ENCODE measurements at places on chromosomes 16 and 17.

- no peak for DNase-seq
These were observed 110.6 kb downstream of the ZNF423 start for GRCh38 chr16:49745311-49745747.

GRCh38 chr16:83244057-83244456 lies 563.7 kb upstream of the HSBP1 start:
- no peak for DNase-seq

DNA sequence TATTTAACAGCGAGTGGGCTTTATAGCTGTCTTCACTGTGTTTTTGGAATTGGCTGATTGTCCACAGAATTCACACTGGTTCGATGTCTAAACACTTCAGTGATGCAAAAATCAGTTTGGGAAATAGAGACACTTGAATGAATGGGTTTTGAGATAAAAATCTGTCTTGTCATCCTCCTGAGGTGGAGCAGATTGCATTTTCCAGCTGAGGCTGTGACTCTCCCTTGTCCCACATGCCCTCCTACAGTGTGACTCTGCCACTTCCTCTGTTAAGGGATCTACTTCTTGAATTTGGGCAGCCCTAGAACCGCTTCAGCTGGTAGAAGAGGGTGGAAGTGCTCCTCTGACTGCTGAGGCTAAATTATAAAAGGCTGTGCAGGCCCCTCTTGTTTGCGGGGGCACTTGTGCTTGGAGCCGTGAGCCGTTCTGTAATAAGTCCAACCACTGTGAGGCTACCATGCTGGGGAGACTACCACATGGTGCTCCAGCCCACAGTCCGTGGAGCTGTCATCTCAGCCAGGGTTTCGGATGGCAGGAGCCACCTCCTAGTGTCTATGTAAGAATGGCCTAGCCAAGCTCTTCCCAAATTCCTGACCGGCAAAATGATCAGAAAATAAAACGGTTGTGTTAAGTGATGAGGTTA lies 175.9 kb downstream of the SPECC1 start:
- DNase-seq, result no peak

DNA sequence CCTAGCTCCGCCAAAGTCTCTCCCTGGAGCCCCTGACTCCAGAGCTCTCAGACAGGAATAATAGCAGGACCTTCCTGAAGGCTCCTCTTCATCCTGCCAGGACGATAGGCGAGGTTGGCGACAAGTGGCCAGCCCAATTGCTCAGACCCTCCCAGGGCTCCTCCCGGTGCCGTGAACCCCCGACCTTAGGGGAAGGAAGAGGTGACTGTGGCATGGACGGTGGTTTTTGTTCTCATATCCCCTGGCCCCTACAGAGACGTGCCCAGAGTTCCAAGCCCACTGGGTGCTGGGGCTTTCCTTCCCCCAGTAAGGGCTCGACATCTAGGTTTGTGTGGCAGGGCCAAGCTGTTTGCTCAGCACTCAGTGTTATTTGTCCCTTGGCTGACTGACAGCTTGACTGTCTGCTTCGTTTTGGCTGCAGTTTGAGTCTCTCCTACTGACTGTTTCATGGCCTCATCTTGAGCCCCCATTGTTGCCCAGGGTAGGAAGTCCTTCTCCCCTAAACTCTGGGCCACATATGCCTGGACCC lies 4.6 kb upstream of the ADCY7 start:
- DNase-seq, result no peak

DNA sequence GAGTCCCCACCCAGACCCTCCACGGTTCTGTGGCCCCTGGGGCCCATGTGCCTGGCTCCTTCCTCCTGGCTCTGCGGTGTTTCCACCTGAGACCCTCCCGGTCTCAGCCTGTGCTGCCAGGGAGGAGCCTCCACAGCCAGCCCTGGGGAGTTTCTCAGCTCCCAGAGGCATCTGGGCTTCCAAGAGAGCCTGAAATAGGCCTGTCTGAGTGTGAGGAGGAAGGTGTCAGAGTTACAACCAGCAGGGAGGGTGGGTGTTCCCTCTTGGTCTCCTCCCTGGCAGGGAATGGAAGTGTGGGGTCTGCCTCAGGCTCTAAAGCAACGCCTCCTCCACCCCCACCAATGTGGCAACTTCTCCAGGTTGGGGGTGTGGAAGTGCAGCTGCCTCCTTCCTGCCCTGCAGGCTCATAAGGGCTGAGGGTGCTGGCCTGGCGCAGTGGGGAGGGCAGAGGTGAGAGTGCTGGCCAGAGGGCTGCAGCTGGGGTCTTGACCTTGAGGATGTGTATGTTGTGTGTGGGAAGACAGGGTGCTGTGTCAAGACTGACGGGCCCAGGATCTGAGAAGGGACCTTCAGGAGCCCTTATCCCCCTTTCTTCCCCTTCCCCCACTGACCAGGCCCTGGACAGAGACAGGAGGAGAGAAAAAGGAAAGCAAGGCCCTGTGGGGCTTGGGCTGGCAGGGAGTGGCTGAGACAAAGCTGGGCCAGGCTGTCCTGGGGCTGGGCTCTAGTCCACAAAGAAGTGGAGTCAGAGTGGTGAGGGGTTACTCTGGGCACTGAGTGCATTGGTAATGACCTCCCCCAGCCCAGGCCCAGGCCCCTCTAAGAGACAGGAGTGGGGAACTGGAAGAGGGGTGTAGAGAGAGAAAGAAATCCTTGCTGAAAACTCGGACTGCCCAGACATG lies 2.4 kb downstream of the CYGB start:
- DNase-seq, result no peak

- DNase-seq, result no peak
These were observed 217.0 kb downstream of the FTO start for GRCh38 chr16:53920988-53921387.

DNA sequence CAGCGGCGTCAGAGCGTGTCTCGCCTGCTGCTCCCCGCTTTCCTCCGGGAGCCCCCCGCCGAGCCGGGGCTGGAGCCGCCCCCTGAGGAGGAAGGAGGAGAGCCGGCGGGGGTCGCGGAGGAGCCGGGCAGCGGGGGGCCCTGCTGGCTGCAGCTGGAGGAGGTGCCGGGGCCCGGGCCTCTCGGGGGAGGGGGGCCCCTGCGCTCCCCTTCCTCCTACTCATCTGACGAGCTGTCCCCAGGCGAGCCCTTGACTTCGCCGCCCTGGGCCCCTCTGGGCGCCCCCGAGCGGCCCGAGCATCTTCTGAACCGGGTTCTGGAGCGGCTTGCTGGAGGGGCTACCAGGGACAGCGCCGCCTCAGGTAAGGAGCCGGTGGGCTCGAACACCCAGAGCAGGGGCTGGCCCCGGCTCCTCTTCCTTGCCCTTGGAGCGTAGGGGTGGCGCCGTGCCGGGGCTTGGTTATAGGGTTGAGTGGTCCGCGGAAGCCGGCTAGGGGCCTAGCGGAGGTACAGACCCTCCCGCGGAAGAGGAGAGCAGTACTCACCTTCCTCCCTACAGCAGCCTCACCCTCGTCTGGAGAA lies 841 bp downstream of the RAPGEFL1 start:
- DNase-seq, result peak; percentile 71

DNA sequence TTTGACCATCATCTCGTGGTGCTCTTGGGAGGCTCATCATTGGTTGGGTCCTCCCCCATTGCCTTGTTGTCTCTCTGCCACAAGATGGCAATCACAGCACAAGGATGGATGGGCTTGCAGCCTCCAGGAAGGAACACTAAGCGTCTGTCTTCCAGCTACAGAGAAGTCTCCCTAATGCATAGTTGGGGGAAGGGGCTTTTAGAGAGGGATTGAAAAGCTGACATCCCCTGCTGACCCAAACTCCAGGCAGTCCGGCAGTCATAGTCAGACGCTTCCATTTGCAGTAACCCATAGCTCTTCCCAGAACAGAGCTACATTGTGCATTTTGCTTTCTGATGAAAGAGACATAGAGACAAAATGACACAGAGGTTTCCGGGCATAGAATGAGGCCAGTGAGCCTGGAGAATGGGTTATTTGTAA lies 111.4 kb downstream of the UTP18 start:
- peak; percentile 84 for DNase-seq

- DNase-seq, result no peak
These were observed 108.1 kb upstream of the CDC42EP4 start for GRCh38 chr17:73419881-73420280.

DNA sequence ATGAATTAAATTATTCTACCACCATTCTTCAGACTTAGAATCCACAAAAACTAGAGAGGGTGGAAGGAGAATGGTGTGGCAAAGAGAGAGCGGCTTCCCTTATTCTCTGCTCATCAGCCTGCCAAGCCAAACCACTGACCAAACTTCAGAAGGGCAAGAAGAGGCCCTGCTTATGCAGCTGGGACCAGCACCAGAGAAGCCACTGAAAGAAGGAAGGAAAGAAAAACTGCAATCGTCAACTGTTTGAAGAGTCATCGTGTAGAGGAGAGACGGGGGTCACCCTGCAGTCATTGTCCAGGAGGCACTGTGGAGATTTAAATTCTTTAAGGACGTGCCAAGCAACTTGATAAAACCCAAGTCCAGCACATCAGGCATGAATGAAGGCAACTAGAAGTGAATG lies 15.6 kb downstream of the PMP22 start:
- DNase-seq, result no peak

DNA sequence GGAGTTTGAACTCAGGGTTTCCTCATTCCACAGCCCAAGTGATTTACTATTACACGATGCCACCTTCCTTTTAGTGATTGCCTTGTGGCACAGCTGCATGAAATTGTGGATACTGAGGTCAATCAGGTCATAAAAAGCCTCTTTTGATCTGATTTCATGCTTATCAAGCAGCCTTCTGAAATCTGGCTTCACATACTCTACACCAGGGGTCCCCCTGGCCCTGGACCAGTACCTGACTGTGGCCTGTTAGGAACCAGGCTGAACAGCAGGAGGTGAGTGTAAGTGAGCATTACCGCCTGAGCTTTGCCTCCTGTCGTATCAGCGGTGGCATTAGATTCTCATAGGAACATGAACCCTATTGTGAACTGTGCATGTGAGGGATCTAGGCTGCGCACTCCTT lies 13.8 kb downstream of the SLFN5 start:
- no peak for DNase-seq

GRCh38 chr16:49788572-49788971 lies 67.3 kb downstream of the ZNF423 start:
- no peak for DNase-seq

GRCh38 chr16:61792194-61792909 lies 243.9 kb downstream of the CDH8 start:
- DNase-seq, result no peak

GRCh38 chr17:82399601-82400101 lies 18.5 kb upstream of the HEXD start:
- DNase-seq, result peak; percentile 22

- no peak for DNase-seq
These were observed 15.4 kb downstream of the HS3ST3B1 start for GRCh38 chr17:14316126-14316832.

DNA sequence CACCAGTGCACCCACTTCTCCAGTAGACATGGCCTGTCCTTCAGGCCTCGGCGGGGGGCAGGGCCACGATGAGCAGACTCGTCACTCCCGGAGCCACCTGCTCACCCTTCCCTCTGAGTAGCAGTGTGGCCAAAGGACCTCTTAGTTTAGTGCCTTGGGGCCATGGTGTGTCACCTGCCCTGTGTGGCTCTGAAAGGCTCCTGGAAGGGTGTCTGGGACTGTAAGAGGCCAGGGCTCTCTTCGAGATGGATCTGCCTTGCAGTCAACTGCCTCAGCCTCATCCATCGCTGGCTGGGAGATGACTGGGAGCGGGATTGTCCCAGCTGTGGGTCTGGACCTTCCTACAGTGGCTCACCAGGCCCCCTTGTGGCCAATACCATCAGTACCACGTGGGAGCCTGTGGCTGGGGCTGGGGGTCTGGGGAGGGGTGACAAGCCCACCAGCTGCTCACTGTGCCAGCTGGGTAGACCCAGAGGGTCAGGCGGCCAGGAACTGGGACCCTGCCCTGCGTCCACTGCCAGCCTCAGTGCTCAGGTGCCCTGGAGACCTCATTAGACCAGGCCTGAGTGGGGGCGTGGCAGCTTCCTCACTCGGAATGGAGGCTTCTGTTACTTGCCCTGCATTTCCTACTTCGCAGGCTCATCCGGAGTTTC lies 133.4 kb downstream of the OR1D5 start:
- peak; percentile 88 for DNase-seq

GRCh38 chr16:62831235-62831850 lies 795.1 kb upstream of the CDH8 start:
- no peak for DNase-seq

DNA sequence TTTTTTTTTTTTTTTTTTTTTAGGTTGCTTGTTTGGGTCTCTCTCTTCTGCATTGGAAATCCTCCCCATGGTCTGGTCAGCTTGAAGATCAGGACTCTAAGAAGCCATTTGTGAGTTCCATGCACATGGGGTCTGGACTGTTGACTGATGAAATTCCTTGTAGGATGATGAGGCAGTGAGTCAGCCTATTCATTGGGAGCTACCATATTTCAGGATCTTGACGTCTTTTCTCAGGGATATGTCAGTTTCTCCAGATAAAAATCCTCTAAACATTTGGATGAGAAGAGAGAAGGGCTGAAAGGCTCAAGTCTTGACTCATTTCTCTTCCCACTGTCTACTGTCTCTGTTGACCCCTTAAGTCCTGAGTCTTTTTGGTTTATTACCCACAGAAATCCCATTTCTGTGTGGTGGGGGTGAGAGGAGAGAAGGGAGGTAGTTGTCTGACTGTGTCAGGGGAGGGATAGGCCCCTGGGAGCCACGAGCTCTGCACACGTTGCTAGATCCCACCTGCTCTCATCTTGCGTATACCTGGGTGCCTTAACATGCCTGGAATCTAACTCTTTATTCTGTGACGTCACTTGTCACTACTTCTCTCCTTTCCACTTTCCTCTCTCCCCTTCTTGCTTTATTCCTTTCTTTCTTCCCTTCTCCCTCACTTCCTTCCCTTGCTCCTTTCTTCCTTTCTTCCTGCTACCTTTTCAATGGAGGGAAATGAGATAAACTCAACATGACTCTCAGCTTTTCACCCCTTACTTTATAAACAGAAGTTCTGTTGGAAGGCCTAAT lies 333.1 kb upstream of the XYLT1 start:
- no peak for DNase-seq

- peak; percentile 51 for DNase-seq
These were observed 2.5 kb upstream of the STARD3 start for GRCh38 chr17:39634384-39634871.

GRCh38 chr17:38881600-38882191 lies 11.8 kb downstream of the LASP1 start:
- no peak for DNase-seq

Data from iPS-NIHi11 (cell line).